Suppressor macrophage treated with lipopolysaccharide for 4 hours (primary cell): ENCODE measurements at places on chromosomes 7 and 10.

DNA sequence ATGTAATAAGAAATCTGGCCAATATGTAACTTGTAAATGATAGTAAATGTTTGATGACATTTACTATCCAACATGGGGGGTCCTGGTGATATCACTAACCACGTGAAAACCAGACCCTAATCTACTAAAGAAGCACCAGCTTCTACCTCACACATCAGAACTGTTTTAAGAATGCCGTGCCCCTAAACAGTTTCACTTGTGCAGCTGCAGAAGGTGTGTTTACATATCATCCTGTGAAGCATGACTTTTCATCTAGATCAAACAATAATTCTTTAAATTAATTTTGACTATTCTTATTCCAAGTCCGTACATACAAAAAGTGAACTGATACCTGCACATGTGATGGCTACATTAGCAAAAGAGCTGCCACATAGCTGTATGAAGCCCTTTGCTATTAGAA lies 61.0 kb downstream of the STEAP1B start:
- no peak for DNase-seq

DNA sequence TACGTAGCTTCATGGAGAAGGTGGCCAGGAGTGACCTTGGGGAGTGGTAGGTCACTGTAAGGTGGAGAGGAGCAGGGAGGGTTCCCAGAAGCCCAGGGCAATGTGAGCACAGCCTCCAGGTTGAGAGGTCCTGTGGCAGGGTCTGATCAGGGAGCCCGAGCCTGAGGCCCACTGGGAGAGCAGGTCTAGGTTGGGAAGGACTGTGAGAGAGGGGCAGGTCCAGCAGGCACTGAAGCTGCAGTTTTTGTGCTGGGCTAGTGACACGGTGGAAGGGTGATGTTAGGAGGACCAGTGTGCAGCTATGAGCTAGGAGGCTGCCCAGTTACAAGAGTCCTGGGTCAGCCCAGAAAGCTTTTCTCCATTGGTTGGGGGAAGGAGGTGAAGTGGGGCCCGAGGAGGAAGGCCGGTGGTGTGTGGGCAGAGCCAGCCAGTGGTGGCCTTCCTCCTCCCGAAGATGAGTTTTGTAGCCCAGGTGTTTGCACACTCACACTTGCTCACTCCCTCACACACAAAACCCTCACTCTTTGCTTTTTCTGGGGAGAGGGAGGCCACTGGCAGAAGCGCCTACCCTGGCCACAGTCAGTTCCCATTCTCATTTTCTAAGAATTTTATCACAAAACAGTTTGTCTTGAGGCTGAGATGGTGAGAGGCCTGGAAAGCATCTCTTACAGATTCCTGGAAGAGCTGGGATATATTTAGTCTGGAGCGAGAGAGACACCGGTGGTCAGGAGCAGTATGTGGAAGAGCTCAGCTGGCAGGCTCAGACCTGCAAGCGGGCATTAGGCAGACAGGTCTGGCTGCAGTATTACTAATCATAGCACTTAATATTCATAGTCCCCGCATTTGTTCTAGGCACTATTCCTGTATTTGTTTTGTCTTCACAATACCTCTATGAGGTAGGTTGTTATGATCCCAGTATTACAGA lies 57.1 kb downstream of the ZNF467 start:
- no peak for DNase-seq

DNA sequence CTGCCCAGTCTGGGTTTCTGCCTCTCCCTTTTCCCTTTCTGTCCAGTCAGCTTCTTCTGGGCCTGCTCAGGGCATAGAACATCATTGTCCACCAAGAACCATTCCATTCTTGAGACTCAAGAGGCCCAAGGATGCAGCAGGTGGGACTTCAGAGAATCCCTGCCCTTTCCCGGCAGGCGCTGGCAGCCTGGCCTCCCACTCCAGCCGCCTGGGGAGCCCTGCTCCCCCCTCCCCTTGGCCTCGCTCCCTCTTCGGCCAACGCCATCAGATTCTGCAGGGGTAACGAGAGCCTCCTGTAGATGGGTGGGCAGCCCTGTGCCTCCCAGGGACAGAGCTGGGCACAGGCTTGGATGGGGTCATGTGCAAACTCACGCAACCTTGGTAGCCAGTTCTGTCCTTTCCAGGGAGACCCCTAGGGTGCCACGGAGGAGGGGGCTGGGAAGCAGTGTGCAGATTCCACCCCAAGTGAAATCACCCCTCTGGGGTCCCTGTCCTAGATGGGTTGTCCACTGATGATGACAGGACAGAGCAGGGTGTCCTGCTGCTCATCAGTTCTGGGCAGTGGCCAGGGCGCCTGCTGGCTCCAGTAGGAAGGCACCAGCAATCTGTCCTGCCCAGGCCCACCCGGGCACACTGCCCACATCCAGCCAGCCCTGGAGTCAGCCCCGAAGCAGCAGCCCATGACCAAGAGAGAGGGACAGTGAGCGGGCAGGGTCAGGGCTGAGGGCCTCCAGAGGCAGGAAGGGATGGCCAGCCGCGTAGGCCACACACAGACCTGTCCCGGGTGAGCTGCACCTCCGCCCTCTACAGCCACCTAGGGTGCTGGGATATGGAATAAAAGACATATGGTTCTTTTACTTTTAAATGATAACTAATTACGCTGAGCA lies 47.7 kb downstream of the RASGEF1A start:
- no peak for DNase-seq

GRCh38 chr7:78301407-78301806 lies 502.8 kb downstream of the PHTF2 start:
- no peak for DNase-seq

- peak; percentile 5 for DNase-seq
Measured at GRCh38 chr10:124560377-124561105, 98.9 kb downstream of the LHPP start.

GRCh38 chr10:34249634-34250033 lies 565.5 kb downstream of the PARD3 start:
- DNase-seq, result no peak

- no peak for DNase-seq
Measured at GRCh38 chr7:140610204-140611165, 30.1 kb downstream of the DENND2A start.

- DNase-seq, result peak; percentile 28
Measured at GRCh38 chr7:140657891-140658290, 14.9 kb upstream of the ADCK2 start.

DNA sequence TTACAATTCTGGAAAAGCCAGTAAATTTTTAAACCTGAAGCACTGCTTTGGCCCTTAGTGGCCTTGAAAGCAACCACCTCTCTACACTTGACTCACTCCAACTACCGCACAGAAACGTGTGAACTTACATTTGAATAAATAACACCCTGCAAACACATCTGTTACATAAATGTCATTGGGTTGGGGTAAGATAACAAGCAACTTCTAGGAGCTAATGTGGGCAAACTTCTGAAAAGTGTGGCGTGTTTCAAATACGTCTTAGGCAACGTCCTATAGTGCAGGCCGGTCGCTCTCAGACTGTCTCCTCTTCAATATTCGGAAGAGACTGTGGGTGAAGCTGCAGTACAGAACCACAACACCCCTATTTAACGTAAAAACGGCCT lies 474 bp downstream of the ORC5 start:
- peak; percentile 4 for DNase-seq

GRCh38 chr7:27032839-27033238 lies 63.0 kb downstream of the HOXA1 start:
- no peak for DNase-seq

- DNase-seq, result no peak
Measured at GRCh38 chr7:137879357-137880158, 32.8 kb upstream of the DGKI start.

- no peak for DNase-seq
Measured at GRCh38 chr7:110977127-110977737, 113.7 kb upstream of the LRRN3 start.

DNA sequence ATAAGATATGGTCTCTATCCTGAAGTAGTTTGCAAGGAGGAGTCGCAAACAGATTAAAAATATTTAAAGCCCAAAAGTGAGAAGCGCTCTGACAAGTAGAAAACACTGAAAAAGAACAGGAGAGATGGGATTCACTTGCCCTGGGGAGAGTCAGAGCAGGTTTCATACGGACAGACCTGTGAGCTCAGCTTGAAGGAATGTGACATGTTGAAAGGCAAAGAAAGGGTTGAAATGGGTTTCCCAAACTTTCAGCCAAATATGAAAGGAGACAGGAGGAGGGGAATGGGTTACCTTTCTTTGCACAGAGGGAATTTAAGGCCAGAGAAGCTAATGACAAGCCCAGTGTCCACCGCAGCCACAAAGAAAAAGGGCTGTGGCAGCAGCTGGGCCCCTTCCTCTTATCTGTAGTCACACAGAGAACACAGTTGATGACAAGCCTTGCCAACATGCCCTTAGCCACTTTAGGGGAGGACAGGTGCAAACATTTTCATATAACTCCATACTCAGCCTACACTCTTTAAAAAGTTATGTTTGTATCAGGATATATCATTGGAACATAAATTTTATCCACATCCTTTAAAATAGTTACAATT lies 14.9 kb downstream of the HOXA1 start:
- DNase-seq, result no peak

DNA sequence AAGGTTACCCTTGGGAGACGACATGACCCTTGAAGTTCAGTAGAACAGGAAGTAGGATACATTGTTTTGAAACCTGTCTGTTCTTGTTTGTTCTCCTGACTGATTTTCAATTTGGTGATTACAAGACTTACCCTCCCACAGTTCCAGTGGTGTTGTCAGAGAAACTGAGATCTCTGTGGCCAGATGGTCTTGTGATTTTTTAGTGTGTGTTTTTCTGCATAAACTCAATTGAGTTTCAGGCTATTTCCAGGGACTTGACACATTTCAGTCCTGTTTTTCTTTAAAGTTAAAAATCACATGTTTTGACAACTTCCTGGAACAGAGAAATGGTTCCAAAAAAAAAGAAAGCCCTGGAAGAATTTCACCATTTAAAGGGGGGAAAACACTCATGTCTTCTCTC lies 22.3 kb downstream of the PIK3CG start:
- peak; percentile 29 for DNase-seq

DNA sequence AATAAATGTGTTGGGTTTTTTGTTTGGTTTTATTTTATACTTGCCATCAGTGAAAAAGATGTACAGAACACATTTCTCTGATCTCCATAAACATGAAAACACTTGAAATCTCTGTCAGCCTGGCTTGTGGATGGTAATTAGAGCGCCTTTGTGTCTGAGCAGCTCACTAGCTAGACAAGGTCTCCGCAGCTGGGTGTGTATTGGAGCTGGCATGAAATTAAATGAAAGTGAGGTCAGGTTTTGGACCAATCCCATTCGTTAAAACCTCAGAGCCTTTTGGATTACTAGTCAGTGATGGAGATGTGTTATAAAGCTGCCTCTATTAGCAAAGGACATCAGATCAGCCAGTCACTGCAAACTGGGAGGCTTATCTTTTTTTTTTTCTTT lies 2.7 kb downstream of the FRAT1 start:
- no peak for DNase-seq

DNA sequence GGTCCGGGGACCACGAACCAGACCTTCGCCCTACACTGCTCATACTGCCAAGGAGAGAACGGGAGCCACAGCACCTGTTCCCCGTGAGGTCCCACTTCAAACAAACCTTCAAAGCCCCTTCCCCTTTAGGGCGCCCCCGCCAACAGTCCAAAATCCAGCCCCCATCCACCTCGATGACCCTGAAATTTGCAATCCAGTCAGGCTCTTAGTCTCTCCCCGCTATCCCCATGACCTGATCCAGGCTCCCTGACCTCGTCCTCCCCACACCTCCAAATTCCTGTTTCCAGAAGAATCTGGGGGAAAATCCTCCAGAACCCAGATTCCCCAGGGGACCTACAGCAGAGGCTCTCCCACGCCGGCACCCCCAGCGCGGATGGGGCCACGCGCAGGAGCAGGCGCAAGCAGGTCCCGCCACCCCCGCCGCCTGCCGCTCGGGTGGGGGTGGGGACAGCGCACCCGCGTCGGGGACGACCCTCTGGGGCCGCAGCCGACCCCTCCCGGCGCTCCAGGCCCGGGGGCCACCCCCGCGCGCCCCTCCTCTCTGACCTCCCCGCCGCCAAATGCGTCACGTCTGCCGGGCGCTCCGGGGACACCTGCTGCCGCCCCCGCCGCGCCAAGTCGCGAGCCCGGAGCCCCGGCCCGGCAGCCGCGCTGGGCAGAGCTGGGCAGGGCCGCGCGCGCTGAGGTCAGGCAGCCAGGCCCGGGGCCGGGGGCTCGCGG lies 753 bp downstream of the CAMK2B start:
- DNase-seq, result no peak

DNA sequence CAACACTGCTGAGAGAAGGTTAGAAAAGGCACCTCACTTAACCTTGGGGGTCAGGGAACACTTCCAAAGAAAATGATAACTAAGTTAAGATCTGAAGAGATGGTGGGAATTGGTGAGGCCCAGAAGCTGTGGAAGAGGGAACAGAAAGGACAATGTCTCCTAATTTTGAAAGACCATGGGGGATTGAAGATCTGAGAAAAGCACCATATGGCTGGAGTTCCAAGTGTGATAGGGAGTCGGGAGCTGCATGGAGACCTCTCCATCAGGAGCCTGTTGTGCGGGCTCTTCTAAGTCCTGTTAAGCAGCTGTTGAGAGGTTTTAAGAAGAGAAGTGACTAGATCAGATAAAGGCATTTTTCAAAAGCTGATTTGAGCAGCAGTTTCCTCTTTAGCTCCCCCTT lies 254.3 kb downstream of the CDK14 start:
- DNase-seq, result no peak

DNA sequence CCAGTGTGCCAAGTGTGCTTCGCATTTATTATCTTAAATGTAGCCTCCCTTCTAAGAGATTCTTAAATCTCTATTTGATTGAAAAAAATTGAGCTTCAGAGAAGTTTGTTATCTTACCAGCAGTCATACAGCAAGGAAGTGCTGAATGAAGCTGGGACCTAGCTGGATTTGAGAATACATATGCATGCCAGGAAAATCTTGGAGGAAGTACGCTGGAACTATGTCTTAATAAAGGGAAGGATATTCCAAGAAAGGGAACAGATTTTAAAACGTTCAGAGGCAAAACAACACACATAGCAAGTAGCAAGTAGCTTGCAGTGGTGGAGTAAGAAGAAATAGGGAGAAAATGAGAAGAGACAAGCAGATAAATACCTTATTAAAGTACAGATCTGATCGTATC lies 1.5 kb downstream of the CFAP70 start:
- DNase-seq, result no peak

GRCh38 chr7:136403591-136403990 lies 426.4 kb upstream of the MTPN start:
- no peak for DNase-seq

DNA sequence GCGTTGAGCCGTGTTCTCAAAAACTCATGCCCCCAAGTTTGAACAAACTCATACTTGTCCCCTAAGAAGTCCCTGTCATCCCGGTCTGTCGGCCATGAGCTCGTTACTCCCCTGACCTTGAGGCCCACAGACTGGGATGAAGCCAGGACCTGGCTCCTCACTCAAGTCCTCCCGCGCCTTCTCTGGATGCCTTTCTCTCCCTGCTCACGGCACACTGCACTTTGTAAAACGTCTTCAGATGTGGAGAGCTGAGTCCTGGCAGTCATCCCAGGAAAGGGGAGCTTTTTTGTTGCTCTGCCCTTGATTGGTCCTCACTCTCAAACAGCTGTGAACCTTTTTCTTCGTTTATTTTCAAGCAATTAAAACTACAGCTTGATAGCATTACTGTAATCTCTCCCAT lies 110.8 kb downstream of the JAZF1 start:
- DNase-seq, result no peak
